Activated T-cell treated with anti-CD3 and anti-CD28 coated beads for 1 hour (primary cell): ENCODE measurements at places on chromosomes 2 and 18.

GRCh38 chr2:65782996-65783650 is 350.7 kb upstream of the SPRED2 start:
- no peak for DNase-seq

DNA sequence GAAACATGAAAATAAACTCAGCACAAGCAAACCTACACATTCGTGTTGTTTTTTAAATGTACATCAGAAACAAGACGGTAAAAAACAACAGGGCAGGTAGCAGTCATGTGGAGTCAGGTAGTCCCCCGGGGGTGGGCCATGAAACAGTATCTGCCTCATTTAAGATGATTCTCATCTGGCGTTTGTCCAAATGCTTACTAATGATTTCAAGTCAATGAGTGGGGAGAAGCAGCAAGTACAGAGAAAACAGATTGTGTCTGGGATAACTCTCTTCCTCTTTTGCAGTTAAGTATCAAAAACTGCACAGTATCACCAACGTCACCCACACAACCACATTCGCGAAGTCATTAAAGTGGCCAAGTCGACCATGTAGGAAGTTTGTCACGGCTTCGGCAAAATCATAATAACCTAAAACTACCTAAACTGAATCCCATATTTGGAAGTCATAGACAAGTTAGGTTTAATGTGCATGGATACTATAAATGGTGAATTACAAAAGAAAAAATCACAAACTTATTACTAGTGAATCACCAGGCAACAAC is 1.3 kb downstream of the LAPTM4A start:
- DNase-seq = no peak

DNA sequence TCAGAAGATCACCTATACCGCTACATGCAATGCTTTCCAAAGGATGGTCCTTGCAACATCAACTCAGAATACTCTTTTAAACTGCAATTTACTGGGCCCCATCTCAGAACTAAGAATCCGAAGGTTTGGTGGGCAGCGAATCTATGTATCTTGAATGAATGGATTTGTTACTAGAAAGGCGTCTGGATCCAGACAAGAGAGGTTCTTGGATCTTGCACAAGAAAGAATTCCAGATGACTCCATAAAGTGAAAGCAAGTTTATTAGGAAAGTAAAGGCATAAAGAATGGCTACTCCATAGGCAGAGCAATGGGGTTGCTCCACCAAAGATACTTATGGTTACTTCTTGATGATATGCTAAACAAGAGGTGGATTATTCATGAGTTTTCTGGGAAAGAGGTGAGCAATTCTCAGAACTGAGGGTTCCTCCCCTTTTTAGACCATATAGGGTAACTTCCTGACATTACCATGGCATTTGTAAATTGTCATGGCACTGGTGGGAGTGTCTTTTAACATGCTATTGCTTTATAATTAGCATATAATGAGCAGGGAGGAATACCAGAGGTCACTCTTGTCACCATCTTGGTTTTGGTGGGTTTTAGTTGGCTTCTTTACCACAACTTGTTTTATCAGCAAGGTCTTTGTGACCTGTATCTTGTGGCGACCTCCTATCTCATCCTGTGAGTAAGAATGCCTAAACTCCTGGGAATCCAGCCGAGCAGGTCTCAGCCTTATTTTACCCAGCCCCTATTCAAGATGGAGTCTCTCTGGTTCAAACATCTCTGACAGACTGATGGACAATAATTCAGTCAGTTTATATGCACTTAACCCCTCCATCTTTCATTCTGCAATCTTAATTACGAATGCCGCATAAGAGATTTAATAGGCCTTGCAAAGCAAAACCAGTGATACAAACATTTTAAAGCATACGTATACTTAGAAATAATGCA is 7.5 kb upstream of the RMDN2 start:
- DNase-seq = no peak

- DNase-seq = no peak
Measured at GRCh38 chr2:133522204-133522603, 46.1 kb downstream of the NCKAP5 start.

DNA sequence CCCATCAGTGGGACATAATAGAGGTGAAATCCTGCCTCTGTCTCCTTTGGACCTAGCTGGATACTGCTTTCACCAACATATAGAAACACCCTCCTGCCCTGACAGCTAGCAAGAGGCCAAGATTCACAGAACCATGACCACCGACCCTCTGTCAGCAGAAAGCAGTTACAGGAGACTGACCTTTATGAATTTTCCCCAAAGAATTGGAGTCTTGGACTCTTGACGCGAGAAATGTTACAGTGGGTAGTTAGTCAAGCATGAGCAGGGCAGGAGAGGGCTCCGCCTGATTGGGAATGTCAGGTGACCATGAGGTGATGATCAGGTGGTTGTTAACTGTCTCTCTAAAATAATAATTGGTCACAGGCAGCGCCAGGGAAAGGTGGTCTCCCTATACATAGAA is 1002.3 kb downstream of the TDRD15 start:
- DNase-seq = no peak

GRCh38 chr2:190996338-190996946 is 17.5 kb downstream of the STAT1 start:
- DNase-seq = no peak

DNA sequence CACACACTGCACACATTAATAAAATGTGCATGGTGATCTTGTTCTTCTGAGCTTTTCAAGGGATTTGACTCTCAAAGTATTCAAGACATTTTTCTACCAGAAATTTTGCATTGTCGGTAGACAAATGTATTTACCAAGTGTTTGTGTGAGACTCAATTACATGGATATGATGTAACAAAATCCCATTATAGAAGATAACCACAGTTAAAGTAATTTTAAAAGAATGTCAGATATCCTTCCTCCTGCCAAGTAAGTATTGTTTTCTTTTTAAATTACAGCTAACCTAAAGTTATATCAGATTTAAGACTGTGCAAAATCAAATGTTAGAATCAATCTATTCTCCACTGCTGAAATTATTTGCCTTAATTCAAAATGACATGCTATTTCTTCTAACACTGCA is 1344.5 kb upstream of the CHAC2 start:
- no peak for DNase-seq

GRCh38 chr2:175203621-175204496 is 22.3 kb upstream of the ATP5MC3 start:
- peak; percentile 20 for DNase-seq

DNA sequence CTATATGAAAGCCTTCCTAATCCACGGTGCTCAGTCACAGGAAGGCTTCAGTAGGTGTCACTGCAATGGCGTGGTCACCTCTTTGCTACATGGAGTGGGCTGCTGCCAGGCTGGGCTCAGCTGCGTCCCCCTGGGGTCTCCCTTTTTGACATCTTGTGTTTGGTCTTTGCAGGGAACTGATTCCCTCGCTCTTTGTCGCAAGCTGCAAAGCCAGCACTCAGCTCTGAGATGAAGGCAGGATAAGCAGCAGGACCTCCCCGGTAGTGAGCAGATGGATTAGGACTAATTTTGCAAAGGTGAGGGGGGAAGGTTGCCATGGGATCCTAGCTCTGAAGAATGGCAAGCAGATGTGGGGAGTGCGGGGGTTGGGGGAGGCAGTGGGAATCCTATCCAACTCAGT is 173.9 kb upstream of the ARL4C start:
- DNase-seq = no peak
